ENCODE measurements at places on chromosomes 5 and 9. TPM values are rescaled to one million over a fixed set of nuclear protein-coding genes. Genes with fewer than 3 reads are reported as not detected.

The RASGEF1C gene
- total RNA-seq, result 17.9 TPM

The MAML1 gene
- 7.3 TPM for total RNA-seq

The PCDHB6 gene
- 3.3 TPM for total RNA-seq

The SPATA31D4 gene
- not detected for total RNA-seq

The HAPLN1 gene
- total RNA-seq, result 5.7 TPM

The TXNDC8 gene
- total RNA-seq, result not detected

The FBLL1 gene
- total RNA-seq, result 64.8 TPM

The ANKRD34B gene
- total RNA-seq, result 0.41 TPM

The TMEM215 gene
- 0.82 TPM for total RNA-seq

The RNF208 gene
- total RNA-seq, result 0.82 TPM

The ROR2 gene
- 0.82 TPM for total RNA-seq

The OR1J4 gene
- total RNA-seq, result not detected

The PLEKHG4B gene
- 3.7 TPM for total RNA-seq

The PCDHGA4 gene
- 5.7 TPM for total RNA-seq
